ENCODE measurements at places on chromosomes 3 and 15.
A peak's percentile ranks its signal among the peaks of the same experiment; 100 is the strongest.

- DNase-seq: peak; percentile 57
Measured at GRCh38 chr3:120554812-120555606, 41.1 kb upstream of the NDUFB4 start.

DNA sequence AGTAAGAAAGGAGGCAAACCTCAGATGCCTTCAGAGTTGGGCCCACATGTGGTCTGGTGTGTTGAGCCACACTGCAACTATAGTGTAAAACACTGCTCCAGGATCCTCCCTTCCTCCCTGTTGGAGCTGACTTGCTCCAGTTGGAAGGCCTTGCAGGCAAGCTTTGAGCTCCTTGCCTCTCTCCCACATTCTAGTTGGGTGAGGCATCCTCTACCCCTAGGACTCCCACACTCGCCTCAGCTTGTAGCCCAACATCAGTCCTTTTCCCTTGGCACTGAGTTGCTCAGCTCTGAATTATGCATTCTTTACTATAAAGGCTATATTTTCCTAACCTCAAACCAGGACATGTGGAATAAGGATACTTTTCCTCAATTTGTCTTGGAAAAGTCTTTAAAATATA, 143.9 kb downstream of the NECTIN3 start:
- peak; percentile 72 for DNase-seq

- DNase-seq: no peak
Measured at GRCh38 chr3:193396451-193397244, 18.1 kb upstream of the ATP13A5 start.

DNA sequence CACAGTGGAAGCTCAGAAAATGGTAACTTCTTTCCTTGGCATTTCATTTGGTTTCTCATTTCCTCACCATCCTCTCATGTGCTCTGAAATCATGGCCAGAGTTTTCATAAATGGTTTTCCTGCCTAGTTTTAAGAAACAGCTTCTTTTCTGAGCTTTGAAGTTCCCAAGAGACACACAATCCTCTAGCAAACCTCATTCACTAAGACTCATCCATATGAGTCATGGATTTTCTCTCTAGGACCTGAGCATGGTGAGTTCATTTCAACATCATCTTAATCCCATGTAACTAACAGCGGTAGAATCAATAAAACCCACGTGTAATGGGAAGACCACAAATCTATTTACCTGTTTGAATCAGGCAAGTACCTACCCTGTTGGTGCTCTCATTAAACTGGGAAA, 274.5 kb upstream of the LRTM1 start:
- peak; percentile 96 for DNase-seq

DNA sequence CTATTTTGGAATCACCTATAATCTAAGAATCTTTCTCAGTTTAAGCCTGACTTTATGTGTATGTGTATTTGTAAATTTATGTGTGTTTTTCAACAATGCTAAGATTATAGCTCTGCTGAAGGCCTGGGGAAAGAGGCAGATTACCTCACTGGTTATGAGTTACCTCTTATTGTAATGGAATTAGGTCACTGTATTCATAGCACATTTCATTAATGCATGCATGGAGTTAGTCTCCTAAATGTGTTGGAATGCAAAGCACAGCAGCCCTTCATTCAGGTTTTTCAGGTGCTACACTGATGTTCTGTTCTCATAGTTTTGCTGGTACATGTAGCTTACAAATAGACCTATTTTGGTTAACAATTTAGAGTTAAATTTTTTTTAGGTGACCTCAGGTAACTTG, 9.5 kb downstream of the GPR87 start:
- no peak for DNase-seq

- DNase-seq: no peak
Measured at GRCh38 chr3:13852638-13853009, 27.2 kb downstream of the WNT7A start.

DNA sequence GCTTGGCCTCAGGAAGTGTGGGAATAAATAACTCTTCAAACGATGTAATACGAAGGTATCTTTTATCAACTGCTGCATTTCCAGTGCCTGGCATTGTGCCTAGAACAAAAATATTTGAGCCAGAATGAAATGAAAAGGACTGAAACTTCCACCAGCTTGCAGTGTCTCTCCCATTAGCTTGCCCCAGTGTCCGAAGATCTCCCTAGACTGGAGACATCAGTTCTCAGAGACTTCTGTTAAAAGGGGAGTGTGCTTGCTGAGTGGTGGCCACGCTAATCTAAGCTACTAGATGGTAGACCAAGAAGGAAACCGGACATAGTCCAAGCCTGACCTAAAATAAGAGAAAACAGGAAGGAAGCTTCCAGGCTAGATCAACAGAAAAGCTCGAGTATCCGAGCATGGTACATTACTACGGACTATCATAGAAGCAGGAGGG, 28.6 kb downstream of the KCNAB1 start:
- DNase-seq: no peak

GRCh38 chr3:194556086-194557056, 69.6 kb upstream of the ATP13A3 start:
- DNase-seq: no peak

DNA sequence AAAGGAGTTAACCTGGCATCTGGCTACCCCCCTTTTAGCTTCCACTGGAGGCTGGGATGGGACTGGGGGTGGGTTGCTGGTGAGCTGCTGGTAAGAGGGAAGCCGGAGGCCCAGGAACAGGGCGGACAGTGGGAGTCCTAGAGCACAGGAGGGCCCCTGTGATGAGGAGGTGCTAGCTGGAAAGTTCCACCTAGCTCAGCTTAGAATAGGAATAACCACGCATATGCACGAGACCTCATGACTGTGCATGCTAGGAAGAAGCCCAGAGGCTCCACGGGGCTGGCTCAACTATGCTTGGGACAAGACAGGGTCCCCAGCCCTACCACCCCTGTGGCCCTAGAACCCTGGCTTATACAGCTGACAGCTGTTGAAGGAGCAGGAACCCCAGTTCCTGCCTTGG, 34.1 kb downstream of the LINGO1 start:
- no peak for DNase-seq

- DNase-seq: no peak
Measured at GRCh38 chr3:13251166-13251903, 168.8 kb downstream of the NUP210 start.

Data from fibroblast of skin of right quadriceps (primary cell).